ENCODE measurements at places on chromosomes 7 and 10.

- no peak for DNase-seq
Observed at GRCh38 chr7:115475761-115476385, 554.0 kb downstream of the MDFIC start.

DNA sequence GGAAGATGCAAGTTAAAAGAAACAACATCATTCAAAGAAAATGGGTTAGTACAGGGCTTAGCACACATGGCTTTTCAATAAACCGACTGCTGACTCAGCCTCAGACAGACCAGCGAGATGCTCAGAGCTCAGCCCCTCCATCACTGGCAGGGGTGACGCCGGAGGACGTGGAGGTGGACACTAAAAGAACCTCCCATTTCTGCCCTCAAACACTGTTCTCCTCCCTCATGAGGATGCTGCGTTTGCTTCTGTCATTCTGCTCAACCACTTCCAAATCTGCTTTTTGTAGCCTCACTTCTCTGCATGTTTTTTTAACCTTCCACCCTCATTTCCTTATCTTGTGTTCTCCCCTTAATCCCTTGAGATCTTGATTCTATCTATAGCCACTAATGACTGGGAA lies 15.3 kb downstream of the DENND11 start:
- no peak for DNase-seq

DNA sequence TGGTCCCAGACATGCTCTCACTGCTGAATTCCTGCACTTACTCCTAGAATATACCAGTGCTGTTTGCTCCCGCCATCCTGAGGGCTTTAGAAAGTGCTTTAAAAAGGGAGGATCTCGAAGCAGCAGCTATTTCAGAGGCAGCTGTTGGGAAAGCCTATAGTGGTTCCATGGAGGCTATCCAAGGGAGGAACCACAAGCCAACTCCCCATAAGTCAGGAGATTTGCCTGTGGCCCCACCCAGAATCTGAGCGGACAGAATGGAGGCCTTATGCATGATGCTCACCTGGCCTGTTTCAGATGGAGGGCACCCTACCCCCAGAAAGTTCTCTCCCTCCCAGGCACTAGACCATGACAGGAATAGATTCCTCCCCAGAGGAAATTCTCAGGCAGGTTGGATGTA lies 2.3 kb upstream of the KCNIP2 start:
- DNase-seq: no peak

DNA sequence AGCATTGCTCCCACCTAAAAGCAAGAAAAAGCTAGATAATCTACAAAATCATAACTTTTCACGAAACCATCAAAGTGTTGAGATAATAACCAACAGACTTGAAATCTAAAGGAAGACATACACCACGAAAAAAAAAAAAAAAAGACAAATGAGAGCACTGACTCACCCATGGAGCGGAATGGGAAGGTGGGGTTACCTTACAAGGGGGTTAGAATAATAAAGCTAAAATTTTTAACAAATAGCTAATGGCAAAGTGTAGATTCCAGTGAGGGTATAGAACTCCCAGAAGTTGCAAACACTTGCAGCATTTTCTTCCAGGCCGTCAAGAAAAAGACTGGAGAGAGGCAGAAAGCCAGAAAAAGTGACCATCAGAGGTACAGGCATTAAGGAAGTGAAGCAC lies 27.2 kb downstream of the IPMK start:
- no peak for DNase-seq

DNA sequence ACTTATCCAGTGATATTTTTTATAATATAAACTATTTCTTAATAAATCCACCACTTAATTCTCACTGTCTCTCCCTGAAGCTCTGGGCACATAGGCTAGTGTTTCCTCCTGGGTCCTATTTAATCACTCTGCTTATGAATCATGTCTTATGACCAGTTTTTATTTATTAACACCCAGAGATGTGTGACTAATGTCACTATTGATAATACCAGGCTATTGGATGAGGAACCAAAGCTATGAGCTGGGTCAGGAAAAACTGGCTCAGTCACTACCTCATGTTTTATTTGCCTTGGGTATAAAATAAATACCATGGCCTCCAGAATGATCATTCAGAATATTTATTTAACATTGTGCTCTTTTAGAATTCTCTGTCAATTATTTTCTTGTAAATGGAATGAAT lies 5.2 kb downstream of the SEMA3E start:
- DNase-seq: no peak

DNA sequence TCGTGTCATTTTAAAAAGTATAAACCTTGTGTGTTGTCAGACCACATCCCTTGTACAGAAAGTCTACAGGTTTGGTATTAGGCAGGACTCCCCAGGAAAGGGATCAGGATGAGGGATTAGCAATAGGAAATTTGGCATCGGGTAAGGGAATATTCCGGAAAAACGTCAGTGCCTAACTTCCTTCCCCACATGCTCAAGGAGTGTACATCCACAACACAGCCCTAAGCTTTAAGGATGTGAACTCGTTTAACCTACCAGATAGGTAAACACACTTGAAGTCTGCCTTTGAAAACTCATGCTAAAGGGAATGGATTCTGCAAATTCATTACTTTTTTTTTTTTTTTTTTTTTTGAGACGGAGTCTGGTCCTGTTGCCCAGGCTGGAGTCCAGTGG lies 194.9 kb downstream of the SKIDA1 start:
- DNase-seq: no peak

GRCh38 chr10:59589796-59590195 lies 119.9 kb downstream of the SLC16A9 start:
- no peak for DNase-seq

DNA sequence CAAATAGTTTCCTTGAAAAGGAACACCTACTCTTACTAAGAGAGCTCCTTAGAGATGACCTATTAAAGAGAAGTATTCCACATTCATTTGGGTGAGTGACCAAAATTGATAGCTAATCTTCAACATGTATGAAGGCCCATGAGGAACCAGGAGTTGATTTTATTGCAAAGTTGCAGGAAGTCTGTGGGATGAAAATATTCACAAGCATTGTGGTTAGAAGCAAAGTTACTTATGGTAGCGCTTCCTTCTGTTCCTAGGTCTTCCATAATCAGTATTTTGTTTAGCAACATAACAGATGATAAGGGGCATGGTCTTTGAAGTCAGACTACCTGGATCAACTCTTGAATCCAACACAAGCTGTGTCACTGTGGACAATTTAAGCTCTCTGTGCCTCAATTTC lies 164.5 kb downstream of the DGKB start:
- DNase-seq: no peak

- DNase-seq: no peak
Observed at GRCh38 chr10:8502573-8502972, 448.1 kb downstream of the GATA3 start.

DNA sequence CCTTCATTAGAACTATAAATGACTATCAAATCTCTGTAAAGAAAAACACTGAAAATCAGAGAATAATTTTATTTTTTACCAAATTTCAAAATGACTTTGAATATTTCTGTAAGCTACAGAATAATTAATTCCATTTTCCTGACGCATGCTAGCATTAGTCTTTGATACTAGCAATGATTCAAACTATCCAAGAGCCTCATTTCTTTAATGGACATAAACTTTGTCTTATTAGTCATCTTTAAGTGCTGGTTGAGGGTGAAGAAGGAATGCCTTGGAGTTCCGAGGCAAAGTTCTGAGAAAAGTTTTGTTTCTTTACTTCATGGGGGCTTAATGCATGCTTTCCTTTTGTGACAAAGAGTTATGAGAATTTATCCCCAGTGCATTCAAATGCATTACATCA lies 137.3 kb downstream of the AGMO start:
- DNase-seq: no peak

- no peak for DNase-seq
Observed at GRCh38 chr7:148049068-148049467, 541.5 kb upstream of the C7orf33 start.

GRCh38 chr7:3191548-3191947 lies 109.5 kb upstream of the SDK1 start:
- DNase-seq: no peak

DNA sequence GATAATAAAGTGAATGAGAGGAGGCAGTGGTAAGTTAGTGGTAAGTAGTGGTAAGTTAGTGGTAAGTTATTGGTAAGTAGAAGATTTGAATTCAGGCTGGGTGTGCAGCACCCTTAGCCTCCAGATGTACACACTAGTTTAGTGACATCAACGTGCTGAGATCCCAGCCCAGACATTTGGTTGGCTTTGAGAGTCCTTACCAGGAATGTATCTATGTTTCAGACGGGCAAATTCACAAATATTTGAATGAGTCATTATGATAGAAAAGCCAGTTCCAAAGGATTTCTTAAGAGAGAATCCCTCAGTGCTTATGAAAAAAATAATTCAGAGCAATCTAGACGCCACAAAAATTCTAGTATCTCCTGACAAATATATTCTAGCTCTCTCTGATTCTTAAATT lies 70.0 kb downstream of the ARL4A start:
- DNase-seq: no peak

DNA sequence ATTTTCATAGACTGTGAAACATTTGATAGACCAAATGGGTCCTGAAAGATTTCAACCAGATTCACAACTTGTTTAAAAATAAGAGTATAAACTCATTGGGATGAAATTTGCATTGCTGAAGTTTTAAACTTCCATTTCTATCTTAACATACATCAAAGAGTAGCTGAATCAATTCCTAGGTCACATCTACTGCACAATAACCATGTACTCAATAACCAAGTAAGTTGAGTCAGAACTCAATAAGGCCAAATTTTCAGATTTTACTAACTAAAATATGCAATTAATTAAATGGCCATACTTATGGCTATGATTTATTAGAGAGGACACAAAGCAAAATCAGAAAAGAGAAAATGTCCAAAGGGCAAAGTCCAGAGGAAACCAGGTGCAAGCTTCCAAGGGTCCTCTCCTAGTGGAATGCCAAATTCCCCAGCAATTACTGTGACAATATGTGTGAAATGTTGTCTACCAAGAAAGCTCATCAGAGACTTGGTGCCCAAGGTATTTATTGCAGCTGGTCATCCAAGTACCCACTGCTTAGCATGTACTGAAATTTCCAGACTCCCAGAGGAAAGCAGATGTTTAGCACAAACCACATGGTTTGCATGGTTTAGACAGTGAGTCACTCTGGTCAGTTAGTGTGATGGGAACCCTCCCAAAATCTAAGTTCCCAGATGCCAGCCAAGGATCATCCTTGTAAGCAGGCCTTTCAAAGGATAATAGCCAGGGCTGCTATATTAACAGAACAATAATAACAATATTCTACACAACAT lies 238.9 kb downstream of the IPMK start:
- DNase-seq: no peak

DNA sequence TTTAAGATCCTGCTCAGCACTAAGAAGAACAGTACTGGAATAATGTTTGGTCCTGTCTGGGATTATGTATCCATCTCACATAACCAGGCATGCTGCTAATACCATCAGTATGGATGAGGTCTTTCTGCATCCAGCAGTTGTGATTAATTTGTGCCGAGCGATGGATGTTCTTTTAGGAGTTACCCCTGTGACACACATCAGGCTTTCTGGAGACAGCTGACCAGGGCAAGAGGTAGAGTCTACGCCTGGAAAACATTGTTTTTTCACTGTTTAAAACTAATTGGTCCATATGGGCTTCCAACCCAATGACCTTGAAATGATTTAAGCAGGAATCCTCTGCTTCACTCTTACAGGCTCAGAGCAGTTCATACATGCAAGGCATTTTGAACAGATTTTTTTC lies 603.0 kb downstream of the PCDH15 start:
- no peak for DNase-seq

DNA sequence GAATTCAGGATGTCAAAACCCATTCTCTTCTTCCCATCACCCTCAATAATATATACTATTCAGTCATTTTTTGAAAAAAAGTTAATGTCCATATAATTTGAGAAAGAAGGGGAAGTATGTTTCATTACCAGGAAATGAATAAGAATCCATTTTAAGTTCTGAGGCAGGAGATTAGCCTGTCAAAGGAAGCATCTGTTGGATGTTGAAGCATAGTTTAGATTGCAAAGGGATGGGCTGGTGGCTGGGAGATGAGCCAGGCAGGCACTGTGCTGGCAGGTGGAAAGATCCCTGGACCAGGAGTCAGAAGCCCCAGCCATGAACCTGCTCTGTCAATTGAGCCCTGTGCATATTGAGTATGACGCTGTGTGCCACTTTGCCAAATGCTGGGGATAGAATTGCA lies 48.4 kb upstream of the CRTAC1 start:
- DNase-seq: no peak

- no peak for DNase-seq
Observed at GRCh38 chr10:88243836-88244730, 339.0 kb downstream of the RNLS start.

GRCh38 chr7:111150709-111151108 lies 59.8 kb downstream of the LRRN3 start:
- DNase-seq: no peak

GRCh38 chr10:1102416-1102815 lies 46.2 kb downstream of the WDR37 start:
- DNase-seq: no peak

GRCh38 chr10:34078745-34079470 lies 736.2 kb downstream of the PARD3 start:
- DNase-seq: no peak

- no peak for DNase-seq
Observed at GRCh38 chr10:6516281-6516928, 63.7 kb downstream of the PRKCQ start.

DNA sequence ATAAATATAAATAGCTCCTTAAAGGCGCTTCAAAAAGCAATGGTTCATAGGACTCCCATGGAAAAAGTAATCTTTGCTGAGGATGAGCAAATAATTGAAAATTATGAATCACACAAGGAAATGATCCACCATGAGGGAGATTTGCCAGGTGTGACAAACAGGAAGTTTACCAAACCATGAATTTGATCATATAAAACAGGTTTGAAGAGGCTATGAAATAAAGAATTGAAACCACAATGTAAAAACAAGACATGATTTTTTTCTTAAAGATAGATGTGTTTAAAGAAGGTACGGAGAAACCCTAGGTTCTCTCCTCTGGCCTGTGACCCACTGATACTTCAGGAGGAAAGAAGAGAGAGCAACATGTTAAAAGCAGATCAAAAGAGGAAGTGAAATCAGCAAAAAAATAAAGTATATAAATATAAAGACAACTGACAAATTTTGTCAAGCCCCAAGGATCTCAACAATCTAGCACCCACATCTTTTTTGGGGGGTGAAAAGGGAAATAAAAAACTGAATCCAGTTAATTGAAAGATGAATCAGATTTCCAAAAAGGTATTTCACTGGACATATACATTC lies 111.3 kb upstream of the ASAH2 start:
- DNase-seq: no peak

- no peak for DNase-seq
Observed at GRCh38 chr7:67655168-67655567, 658.5 kb downstream of the TYW1 start.

GRCh38 chr10:6522230-6522629 lies 57.8 kb downstream of the PRKCQ start:
- no peak for DNase-seq

GRCh38 chr10:1762076-1762475 lies 24.8 kb upstream of the ADARB2 start:
- DNase-seq: no peak

Data from stimulated activated CD8-positive, alpha-beta memory T cell treated with anti-CD3 and anti-CD28 coated beads, Interleukin-15, amount 100 ng/mL, for 4 hours (primary cell).